ENCODE measurements at places on chromosomes 1 and 21.
A peak's percentile ranks its signal among the peaks of the same experiment; 100 is the strongest.

DNA sequence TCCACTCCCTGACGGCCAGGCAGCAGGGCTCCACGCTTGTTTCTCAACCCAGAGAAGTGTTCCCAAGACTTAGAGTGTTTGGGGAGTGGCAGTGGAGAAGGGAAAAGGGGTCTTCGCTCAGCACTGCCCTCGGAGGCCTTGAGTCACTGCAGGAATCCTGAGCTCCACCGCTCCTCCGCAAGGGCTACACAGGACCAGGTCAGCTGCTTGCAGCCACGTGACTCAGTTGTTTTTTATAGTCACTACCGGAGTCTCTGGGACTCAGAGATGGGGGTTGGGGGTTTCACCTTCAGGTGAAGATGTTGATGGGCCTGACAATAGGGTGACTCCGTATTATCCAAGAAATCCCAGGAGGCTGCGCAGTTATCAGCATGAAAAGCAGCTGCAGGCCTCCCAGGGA, 76.2 kb upstream of the TMEM51 start:
- no peak for DNase-seq

- no peak for DNase-seq
These were observed 7.3 kb upstream of the UMODL1 start for GRCh38 chr21:42063571-42064521.

DNA sequence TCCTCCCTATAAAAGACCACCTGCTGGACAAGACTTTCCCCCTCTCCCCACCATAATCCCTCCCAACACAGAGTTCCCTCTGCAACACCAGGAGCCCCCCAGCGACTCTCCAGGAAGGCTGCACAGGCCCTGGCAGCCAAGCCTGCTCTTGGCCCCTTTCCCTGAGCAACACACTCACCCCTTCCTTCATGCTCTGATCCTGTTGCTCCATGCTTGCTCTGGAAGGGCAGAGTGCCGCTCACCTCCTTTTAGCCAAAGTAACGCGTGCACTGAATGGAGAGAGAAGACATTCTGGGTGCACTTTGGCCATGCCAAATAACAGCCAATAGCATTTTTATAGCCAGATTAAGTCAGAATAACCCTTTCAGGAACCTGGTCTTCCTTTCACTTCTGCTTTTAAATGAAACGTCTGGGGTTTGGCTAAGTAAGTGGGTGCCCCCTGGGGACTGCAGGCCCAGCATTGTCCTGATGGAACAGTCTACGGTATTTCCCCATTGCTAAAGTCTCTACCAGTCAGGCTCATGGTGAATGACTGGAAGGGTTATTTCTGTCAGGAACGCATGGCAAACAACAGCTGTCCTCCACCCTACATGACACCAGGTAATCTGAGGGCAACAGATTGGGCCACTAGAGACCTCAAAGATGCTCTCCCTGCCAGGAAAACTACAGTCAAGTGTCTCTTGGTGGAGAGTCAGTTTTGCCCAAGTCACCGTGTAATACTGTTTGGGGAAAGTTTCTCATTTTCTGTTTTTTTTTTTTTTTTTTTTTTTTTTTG, at the start of gene SLC2A5:
TSS of gene SLC2A5 (minus strand) at position 310 of the 775 bp plus-strand sequence. CDS start at position 211, 99 bp downstream.
- peak; percentile 18 for DNase-seq

DNA sequence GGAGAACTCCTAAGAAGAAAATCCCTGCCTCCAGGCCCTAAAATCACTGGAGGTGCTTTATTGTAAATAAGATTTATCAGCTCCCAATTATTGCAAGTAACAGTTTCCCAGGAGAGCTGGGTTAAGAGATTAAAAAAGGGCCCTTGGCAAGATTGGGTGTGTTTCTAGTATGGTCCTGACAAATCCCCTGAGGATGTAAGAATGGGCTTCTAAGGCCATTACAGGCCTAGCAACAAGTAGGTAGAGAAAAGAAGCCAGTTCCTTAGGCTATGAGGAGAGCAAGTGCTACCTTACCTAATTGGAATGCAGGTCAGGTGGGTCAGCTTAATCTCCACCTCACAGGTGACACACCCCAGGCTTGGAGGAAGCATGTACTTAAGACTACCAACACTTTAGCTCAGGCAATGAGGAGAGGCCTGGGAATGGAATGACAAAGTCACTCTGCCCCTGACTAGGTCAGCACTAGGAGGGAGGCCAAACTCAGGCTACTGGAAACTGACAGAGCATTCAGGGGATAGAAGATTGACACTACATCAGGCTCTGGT, 6.8 kb upstream of the OTUD7B start:
- peak; percentile 88 for DNase-seq

DNA sequence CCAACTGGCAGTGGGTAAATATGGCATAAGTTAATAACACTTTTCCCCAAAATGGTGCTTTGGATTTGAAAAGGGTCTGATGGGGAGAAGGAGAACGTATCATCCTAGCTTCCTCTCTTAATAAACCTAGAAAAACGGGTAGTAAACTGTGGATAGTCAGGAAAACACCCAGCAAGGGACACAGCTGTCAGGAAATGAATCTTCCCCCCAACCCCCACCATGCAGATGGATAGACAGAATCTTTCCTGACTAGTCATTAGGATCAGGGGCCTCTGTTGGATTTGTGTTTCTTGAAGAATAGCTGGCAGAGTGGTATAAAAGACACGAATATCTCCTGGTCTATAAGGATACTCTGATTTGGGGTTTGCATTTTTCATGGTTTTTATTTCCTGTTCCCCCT, 22.5 kb upstream of the LAX1 start:
- DNase-seq = no peak

- no peak for DNase-seq
These were observed 35.1 kb downstream of the FRRS1 start for GRCh38 chr1:99731384-99731783.

DNA sequence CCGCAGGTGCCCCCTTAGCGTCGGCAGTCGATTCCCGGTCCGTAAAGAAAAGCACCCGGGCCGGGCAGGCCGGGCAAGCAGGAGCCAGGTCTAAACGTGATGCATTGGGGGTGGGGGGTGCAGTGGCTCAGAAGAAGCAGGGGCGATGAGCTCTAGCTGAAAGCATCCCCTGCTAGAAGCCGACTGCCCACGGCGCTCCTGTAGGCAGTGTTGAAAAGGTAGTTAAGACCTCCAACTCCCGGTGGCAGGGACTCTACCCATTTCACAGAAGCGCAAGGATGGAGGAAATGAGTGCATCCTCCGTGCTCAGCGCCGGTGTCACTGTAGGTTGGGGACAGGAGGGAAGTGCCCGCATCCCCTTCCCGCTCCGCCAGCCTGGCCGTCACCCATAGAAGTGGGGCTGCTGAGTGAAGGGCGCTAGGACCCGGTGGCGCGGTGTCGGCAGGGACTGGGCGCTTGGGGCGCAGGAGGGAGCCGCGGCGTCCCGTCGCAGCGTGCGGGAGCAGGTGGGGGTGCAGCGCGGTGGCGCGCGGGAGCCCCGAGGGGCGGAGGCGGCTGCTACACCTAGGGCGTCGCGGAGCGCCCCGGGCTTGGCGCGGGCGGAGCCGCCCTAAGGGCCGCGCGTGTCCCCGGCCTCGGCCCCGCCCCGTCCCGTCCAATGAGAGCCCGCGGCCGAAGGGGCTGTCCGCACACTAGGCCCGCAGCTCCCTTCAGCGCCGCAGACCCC, at the start of gene WNT2B:
TSS of gene WNT2B (plus strand) at position 688 of the 727 bp plus-strand sequence. CDS start 298 bp downstream, outside the sequence.
- DNase-seq = peak; percentile 50

GRCh38 chr1:23148084-23148483, 20.6 kb downstream of the LUZP1 start:
- no peak for DNase-seq

DNA sequence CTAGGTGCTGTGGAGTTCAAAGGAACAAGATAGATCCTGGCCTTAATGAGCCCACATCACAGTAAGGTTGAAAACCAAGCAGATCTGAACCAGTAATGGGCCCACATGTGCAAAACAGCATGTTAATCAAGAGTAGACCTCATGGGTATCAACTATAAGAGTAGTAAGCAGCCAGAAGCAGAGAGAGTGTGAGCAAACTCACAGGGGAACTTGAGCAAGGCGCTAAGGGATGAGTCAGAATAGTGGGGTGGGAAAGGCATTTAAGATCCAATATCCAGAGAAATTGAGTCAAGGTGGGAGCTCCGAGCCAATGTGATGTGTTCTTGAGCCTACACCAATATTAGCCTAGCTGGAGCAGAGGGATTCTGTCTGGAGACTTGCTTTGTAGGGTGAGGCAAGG, 52.4 kb upstream of the GJA5 start:
- DNase-seq = no peak

DNA sequence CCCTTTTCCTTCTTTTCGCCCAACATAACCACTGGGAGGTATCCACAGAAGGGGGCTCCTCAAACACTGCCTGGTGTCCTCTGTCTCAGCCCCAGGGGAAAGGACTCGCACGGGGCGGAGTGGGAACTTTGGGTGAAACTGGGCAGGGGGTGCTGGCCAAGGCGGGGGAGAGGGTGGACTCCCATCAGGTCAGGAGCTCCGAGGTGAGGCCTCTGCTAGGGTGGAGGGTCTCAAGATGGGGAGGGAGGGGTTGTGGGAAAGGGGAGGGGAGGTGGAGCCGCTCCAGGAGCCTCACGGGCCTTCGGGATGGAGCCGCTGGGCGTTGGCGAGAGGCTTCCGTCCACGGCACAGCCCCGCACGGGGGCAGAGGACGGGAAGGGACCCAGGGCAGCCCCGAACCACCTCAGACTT, 43.2 kb upstream of the POFUT2 start:
- no peak for DNase-seq

GRCh38 chr1:155598842-155599331, 11.1 kb upstream of the MSTO1 start:
- peak; percentile 61 for DNase-seq

- DNase-seq = no peak
These were observed 125.7 kb upstream of the TMPRSS15 start for GRCh38 chr21:18529254-18529653.

DNA sequence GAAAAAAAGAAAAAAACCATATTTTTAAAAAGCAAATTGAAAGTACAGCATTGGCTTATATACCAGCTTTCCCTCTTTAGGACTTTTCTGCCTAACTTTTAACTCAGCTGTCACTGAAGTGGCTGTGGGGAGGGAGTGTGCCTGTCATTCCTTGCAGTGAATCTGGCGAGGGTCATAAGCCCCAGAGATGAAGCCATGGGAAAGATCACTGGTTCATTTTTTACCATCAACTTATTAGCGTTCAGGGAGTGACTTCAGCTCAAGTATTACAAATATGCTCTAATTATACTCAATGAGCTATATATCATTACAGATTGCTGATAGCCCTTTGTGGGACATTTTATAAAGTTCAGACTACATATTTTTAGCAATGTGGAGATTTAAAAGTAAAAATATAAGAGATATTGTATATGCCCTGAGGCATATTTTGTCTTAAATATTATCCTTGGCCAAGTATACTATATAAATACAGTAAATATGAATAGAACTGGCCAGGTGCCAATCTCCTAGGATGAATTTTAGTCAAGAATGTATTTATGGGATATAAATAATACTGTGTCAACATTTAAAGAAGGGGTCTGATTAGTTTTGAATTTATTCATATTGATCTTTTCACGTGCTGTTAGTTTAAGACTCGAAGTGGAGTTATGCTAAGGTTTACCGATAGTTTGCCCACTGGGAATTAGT, 4.4 kb downstream of the TGFB2 start:
- no peak for DNase-seq

DNA sequence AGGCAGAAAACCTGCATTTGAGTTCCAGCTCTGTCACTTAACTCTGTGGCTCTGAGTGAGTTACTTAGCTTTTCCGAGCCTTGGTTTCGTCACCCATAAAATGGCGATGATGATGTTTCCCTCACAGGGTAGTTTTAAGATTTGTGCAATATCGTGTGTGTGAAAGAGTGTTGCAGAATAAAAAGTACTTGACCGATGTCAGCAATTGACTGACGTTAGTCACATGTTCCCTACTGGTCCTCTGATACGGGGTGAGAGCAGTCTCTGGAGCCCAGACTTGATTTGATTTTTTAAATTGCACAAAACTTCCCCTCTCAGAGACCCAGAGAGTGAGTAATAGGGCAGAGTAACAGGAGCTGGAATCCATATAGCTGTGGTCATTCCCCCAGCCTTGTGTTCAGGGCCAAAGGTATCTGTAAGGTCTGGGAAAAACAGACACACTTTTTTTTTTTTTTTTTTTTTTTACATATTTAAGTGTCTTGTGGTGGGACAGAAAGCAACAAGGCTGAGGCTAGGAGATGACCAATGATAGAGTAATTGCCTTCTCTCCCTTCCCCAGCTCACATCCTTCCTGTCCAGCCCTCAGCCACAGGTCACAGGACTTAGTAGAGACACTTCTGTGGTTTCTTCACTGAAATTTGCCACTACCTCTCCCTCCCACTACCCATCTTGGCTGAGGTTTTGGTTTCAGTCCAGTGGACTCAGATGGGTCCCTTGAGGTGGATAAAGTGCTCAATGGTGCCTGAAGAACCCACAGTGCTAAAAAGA, 2.0 kb downstream of the FCER1G start:
- DNase-seq = peak; percentile 55

- peak; percentile 24 for DNase-seq
These were observed 14.4 kb downstream of the TMPRSS3 start for GRCh38 chr21:42381347-42381984.

- no peak for DNase-seq
These were observed 15.5 kb upstream of the SFT2D2 start for GRCh38 chr1:168210312-168210711.
